ENCODE measurements at places on chromosomes 12 and 14.

DNA sequence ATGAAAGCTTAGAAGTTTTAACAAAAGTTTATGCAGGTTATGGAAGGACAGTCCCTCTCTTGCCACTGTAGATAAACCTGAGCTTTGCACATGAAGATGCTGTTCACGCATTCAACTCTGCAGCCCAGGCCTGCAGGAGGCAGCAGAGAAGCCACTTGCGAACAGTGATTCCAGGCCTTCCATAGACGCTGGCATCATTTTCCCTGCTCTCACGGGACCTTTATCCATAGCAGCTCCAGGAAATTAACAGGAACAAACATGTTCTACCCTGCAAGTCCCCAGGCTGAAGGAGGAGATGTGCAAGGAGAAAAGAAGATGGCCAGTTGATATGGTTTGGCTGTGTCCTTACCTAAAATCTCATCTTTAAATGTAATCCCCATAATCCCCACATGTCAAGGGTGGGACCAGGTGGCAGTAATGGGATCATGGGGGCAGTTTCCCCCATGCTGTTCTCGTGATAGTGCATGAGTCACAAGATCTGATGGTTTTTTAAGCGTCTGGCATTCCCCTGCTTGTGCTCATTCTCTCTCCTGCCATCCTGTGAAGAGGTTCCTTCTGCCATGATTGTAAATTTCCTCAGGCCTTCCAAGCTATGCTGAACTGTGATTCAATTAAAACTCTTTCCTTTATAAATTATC, 2.0 kb downstream of the ERP27 start:
- no peak for DNase-seq

DNA sequence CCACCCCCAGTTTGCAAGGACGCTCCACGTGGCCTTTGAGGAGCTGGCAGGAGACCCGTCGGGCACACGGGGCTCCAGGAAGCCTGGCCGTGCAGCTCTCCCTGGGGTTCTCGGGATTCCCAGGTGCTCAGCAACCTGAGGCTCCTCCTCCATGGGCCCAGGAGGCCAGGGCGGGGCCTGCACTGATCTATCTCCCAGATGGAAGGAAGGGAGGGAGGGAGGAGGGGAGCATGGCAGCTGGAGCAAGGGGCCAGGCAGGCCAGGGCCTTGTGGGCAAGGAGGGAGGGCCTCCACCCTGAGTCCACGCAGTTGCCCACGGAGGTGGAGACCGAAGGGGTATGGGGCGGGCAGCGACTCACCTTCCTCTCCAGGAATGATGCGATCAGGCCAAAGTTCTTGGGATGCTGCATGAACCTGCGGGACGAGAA, 127.3 kb downstream of the RFLNA start:
- no peak for DNase-seq

DNA sequence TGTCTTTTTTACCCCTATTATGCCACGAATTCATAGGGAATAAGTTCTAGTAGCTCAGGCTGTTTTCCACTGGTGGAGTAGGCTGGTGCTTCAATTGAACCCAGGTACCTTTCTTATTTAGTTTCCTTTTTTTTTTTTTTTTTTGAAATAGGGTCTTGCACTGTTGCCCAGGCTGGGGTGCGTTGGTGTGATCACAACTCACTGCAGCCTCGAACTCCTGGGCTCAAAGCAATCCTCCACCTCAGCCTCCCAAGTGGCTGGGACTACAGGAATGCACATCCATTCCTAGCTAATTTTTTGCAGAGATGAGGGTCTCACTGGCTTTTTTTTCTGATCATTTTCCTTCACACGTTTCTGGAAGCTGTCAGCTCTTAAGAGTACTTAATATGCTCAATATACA, 2.7 kb downstream of the CREBL2 start:
- DNase-seq, result no peak

- no peak for DNase-seq
These were observed 120.1 kb downstream of the ITPR2 start for GRCh38 chr12:26712892-26713291.

GRCh38 chr12:91482231-91482630, 299.6 kb upstream of the DCN start:
- no peak for DNase-seq

DNA sequence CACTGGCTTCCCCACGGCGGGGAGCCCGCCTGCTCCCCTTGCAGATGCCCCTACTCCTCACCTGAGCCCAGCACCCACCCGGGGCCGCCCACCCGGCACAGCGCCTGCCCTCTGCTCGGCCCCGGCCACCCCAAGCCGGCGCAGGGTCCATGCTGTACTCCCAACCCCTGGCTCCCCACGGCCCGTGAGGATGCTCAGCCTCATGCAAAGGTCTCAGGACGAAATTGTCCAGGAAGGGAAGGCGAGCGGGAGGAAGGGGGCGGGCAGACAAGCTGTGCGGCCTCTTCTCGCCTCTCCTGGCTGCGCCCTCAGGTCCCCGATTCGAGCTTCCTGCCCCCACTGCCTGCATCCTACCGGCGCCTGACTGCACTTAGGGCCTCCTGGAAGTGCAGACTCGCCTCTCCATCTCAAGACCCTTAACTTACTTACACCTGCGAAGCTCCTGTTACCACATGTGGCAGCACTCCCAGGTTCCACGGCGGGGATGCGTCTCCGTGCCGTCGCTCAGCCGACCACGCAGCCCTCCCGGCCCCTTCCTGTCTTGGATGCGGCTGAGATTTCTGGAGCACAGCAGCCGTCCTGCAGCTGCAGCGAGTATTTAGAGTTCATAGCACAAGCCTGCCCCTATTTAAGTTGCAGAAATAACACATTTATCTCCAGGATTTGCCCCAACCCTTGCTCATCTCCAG, 18.0 kb downstream of the LRCOL1 start:
- no peak for DNase-seq
